ENCODE measurements at places on chromosomes 7 and 10.

DNA sequence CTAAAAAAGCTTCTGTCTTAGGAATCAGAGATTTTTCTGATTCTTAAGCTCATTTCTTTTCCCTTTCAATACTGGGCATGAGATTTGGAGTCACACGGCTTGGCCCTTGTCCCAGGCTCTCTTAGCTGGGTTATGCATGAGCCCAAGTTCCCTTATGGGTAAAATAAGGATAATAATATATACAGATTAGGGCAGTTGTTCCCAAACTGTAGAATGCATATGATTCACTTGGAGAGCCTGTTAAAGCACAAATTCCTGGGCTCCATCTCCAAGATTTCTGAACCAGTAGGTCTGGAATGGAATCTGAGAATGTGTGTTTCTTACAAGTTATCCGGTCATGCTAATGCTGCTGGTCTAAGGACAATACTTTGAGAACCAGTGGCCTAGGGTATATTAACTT lies 154.0 kb downstream of the REEP3 start:
- peak; percentile 73 for DNase-seq

- DNase-seq: peak; percentile 3
Observed at GRCh38 chr10:118139321-118139720, 92.6 kb upstream of the RAB11FIP2 start.

DNA sequence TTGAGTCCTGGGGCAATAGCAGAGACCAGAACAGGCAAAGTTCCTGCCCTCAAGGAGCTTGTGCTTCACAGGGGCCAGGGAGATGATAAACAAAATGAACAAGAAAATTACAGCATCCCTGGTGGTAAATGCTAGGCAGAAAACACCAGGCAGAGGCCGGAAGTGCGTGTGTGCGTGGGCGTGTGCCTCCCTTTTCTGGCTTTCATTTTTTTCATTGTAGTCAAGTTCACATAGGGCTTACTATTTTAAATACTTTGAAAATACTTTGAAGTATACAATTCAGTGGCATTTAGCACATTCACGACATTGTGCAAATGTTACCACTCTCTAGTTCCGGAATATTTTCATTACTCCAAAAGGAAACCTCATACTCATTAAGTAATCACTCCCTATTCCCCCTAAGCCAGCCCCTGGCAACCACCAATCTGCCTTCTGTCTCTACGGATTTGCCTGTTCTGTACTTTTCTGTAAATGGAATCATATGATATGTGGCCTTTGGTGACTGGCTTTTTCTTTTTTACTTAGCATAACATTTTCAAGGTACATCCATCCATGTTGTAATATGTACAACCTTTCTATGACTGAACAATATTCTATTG lies 88.1 kb upstream of the PDCD4 start:
- peak; percentile 26 for DNase-seq

DNA sequence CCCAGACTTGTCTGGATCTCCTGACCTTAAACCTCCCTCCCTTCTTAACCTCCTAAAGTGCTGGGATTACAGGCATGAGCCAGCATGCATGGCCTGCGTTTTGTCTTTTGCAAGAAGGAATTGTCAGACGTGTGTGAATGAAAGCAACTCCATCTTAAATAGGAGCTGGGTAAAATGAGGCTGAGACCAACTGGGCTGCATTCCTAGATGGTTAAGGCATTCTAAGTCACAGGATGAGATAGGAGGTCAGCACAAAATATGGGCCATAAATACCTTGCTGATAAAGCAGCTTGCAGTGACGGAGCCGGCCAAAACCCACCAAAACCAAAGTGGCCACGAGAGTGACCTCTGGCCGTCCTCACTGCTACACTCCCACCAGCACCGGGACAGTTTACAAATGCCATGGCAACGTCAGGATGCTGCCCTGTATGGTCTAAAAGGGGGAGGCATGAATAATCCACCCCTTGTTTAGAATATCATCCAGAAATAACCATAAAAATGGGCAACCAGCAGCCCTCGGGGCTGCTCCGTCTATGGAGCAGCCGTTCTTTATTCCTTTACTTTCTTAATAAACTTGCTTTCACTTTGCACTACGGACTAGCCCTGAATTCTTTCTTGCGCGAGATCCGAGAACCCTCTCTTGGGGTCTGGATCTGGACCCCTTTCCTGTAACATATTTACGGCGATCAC lies 41.2 kb upstream of the SDK1 start:
- DNase-seq: no peak
